ENCODE measurements at places on chromosomes 13 and 19.

DNA sequence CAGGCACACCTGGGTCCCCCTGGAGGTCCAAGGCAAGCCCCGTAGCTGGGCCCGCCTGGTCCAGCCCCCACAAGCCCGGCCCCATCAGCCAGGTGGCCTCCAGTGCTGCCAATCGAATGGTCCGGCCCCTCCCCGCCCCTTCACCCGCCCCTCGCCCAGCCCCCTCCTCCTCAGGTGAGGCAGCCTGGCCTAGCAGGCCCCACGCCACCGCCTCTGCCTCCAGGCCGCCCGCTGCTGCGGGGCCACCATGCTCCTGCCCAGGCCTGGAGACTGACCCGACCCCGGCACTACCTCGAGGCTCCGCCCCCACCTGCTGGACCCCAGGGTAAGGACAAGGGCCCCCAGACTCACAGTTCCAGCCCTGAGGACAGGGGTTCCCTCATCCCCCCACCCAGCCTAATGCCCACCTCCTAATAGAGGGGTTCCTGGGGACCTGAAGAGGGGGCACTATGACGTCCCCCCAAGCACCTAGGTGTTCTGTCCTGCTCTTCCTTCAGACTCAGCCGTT, at the start of gene HPN:
HPN (plus strand) TSS at position 174 of the 508 bp plus-strand sequence. CDS start 786 bp downstream, outside the sequence.
- DNase-seq, result no peak

DNA sequence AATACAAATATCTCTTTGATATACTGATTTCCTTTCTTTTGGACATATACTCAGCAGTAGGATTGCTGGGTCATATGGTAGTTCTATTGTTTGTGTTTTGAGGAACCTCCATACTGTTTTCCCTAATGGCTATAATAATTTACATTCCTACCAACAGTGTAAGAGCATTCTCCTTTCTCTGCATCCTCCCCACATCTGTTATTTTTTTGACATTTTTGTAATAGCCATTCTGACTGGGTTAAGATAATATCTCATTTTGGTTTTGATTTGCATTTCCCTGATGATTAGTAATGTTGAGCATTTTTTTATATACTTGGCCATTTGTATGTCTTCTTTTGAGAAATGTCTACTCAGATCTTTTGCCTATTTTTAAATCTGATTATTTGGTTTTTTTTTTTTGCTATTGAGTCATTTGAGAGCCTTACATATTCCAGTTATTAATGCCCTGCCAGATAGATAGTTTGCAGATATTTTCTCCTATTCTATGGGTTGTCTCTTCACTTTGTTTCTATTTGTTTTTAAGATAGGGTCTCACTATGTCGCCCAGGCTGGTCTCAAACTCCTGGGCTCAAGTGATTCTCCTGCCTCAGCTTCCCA, 95.7 kb downstream of the FNDC3A start:
- no peak for DNase-seq

- DNase-seq, result no peak
Measured at GRCh38 chr19:34988119-34988518, 12.0 kb upstream of the GRAMD1A start.

GRCh38 chr13:109010912-109011311, 381.5 kb downstream of the MYO16 start:
- DNase-seq, result no peak

GRCh38 chr13:60944863-60945262, 470.8 kb downstream of the PCDH20 start:
- no peak for DNase-seq

- DNase-seq, result no peak
Measured at GRCh38 chr19:10718205-10719196, 622 bp downstream of the DNM2 start.

DNA sequence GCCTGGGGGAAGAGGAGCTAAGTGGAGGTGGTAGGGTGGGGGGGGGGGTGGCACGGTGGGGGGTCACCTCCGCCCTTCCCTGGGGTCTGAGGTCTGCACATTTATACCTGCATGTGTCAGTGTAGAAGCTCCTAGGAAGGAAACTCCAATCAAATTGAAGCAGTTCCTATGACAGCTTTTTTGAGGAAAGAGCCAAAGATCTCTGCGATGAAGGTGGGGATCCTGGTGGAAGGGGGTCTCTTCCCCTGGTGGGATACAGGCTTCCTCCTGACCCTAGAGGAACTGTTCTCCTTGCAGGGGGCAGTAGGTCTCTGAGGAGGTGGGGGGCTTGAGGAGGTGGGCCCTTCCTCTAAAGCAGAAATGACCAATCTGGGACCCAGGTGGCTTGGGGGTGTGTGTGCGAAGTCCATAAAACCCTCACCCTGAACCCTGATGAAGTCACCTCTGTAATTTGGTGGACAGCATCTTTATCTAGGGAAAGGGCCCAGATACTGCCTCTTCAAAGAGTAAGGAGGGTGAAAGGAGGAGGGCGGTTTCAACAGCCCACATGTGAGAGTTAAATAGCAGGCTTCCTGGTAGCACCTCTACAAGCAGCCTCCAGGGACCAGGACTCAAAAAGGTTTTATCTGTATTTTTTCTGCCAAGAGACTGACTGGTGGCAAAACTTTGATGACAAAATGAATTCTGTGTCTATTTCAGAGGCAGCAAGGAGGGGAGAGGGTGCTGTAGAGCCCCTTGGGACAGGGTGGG, 12.9 kb downstream of the RANBP3 start:
- no peak for DNase-seq

- DNase-seq, result no peak
Measured at GRCh38 chr19:15841875-15842569, 26.6 kb upstream of the OR10H1 start.

- no peak for DNase-seq
Measured at GRCh38 chr19:6540918-6541689, 10.3 kb downstream of the TNFSF9 start.

- no peak for DNase-seq
Measured at GRCh38 chr13:37067874-37068273, 8.4 kb upstream of the SUPT20H start.

DNA sequence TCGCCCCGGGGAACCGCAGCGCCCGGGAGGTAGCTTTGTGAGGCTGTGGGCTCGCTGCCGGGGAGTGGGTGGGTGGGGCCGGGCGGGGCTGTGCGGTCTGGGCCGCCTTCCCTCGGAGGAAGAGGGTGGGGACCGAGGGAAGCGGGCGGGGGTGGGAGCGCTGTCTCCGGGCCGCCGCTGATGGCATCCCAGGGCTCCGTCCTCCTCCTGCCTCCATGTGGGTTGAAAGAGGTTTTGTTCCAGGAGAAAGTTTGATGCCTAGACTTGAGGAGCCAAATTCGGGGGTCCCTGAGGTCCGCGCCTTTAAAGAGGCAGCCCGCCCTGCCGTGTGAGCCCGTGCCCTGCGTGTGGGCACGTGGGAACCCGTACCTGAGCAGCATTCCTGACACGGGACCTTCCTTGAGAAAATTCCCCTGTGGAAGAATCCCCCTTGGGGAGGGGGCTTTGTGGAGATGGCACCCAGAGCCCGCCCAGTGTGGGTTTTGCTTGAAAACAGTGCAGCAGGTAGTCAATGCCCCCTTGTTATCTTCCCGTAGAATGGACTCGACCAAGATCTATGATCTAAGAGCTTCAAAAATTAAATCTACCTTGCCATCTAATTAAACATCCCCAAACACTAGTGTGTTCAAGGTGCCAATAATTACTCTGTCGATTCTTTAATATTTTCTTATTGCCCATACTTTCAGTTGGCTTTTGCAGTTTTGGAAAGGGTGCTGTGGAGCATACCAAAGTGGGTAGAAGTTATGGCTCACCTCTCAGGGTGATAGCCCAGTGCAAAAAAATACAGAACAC, 107.8 kb downstream of the RXFP2 start:
- DNase-seq, result no peak

DNA sequence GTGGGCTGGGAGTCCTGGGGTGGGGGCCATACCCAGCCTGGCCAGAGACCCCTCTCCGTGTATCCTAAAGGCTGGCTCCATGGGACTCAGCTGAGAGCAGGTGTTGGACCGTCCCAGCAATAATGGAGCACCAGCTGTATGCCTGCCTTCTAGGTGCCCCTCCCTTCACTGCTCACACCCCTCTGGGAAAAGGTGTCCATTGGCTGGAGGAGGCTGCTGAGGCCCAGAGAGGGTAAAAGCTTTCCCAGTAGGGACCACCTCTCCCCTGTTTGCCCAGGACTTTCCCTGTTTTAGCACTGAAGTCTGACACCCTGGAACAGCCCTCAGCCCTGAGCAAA, 3.3 kb upstream of the RAX2 start:
- no peak for DNase-seq

DNA sequence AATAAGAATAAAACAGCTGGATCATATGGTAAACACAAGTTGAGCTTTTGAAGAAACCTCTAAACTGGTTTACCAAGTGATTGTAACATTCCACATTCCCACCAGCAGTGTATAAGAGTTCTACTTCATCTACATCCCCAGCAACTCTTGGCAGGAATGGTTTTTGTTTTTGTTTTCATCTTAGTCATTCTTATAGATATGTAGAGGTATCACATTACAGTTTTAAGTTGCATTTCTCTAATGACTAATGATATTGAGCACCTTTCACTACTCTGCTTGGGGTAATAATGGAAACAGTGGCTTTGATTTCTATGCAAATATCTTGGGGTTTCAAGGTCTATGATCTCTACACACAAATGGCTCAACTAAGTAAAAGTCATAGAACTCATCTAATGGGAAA, 614.5 kb downstream of the TBC1D4 start:
- no peak for DNase-seq

GRCh38 chr13:60095300-60095699, 68.4 kb downstream of the DIAPH3 start:
- DNase-seq, result no peak

- peak; percentile 87 for DNase-seq
Measured at GRCh38 chr13:39765801-39766463, 110.5 kb downstream of the COG6 start.

DNA sequence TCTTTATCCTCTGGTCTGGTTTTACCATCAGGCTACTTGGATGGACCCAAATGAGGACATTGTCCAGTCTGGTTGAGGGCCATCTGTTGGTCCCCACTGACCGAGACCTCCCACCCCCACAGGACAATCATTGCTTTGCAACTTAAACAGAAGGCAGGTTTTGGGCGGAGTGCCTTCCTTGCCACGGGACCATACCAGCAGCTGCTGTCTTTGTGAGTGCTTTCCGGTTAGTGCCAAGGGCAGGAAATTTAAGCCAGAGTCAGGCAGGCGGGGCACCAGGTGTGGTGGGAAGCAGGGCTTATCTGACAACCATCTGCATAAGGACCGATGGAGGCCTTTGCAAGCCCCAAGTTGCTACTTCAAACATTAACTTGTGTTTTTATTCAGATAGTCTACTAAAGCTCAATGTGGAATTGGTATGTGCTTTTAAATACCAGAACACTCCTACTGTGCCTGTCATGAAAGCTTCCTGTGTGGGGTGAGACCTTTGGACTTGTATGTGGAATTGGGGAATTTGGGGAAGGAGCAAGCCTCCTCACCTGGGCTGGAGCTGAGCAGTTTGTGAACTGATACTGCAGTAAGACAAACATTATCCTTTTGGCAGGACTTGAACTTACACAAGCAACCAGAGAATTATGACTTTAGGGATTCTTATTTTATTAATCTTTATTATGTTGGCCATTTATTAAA, 39.3 kb upstream of the UBE2L5 start:
- DNase-seq, result peak; percentile 54

DNA sequence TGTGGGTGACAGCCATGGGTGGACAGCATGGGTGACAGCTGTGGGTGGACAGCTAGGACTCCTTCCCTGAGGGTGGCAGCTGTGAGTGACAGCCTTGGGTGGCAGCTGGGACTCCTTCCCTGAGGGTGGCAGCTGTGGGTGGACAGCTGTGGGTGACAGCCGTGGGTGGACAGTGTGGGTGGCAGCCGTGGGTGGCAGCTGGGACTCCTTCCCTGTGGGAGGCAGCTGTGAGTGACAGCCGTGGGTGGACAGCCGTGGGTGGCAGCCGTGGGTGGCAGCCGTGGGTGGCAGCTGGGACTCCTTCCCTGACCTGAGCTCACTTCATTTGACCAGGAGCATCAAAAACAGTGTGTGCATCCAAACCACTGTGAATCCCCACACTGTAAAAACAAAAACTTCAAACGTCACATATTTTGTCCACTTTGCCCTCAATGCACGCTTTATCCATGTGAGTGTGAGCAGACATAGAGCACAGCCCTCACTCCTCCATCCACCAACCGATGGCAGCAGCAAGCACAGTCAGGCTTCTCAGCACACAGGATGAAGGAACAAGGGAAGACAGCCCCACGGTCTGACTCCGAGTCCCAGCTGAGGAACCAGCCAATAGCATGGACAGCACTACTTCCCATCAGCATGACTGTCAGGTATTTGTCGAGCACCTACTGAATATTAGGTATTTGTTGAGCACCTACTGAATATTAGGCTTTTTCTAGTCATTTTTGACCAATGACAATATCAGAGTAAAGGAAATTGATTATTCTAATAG, 1.6 kb upstream of the CFAP97D2 start:
- DNase-seq, result no peak

- DNase-seq, result no peak
Measured at GRCh38 chr13:21557995-21558394, 46.0 kb downstream of the MICU2 start.

GRCh38 chr13:99051768-99052455, 74.0 kb upstream of the DOCK9 start:
- no peak for DNase-seq

DNA sequence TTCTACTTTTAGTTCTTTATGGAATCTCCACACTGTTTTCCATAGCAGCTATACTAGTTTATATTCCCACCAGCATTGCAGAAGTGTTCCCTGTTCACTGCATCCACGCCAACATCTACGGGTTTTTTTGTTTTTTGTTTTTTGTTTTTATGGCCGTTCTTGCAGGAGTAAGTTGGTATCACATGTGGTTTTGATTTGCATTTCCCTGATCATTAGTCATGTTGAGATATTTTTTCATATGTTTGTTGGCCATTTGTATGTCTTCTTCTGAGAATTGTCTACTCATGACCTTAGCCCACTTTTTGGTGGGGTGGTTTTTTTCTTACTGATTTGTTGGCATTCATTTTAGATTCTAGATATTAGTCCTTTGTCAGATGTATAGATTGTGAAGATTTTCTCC, 89.7 kb downstream of the FRY start:
- DNase-seq, result no peak

DNA sequence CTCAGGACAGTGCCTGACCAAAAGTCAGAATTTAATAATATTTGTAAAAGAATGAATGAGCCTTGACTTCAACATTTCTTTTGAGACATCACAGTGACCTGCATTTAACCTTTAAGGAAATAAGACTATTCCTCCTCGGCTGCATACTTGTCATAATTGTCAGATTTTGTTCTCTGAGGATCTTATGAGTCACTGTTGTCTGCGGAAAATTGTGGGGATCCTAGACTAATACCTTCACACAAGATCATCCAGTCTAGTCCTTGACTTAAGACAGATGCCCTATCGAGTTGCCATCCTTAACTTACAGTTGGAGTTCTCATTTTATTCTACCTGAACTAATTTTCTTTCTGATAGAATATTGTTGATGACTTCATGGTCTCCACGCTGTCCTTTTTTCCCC, 198.4 kb downstream of the DLEU7 start:
- no peak for DNase-seq
